ENCODE measurements at places on chromosomes 2 and 18.

- no peak for DNase-seq
Observed at GRCh38 chr18:10042492-10042891, 128.7 kb downstream of the VAPA start.

DNA sequence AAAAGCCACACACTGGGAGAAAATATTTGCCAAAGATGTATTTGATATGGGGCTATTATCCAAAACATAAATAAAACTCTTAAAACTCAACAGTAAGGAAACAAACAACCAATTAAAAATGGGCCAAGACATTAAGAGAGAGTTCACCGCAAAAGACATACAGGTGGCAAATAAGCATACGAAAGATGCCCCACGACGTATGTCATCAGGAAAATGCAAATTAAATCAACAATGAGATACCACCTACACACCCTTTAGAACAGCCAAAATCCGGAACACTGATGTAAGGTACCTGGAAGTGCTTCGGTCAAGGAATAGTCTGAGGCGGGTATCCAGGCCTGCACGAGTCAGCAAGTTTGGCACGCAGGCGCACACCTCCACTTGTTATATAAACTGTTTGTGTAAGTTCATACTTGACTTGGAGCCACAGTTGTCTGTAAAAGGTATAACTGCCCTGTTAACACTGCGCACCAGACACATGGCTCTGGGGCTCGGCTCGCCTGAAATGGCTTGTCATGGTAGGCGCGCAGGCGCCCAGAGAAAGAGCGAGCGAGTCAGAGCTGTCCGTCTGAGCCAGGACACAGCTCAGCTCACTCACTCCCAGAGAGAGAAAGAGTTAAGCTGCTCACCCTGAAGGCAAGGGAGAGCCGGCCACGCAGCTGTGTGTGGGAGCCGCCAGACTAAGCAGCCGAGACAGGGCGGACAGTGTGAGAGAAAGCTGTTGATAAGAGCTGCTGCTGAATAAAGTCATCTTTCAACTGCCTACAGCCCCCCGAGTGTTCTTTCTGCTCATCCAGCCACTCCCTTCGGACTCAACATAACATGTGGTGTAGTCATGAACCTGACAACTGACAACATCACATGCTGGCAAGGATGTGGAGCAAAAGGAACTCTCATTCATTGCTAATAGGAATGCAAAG, 87.3 kb downstream of the HNRNPLL start:
- DNase-seq: no peak

DNA sequence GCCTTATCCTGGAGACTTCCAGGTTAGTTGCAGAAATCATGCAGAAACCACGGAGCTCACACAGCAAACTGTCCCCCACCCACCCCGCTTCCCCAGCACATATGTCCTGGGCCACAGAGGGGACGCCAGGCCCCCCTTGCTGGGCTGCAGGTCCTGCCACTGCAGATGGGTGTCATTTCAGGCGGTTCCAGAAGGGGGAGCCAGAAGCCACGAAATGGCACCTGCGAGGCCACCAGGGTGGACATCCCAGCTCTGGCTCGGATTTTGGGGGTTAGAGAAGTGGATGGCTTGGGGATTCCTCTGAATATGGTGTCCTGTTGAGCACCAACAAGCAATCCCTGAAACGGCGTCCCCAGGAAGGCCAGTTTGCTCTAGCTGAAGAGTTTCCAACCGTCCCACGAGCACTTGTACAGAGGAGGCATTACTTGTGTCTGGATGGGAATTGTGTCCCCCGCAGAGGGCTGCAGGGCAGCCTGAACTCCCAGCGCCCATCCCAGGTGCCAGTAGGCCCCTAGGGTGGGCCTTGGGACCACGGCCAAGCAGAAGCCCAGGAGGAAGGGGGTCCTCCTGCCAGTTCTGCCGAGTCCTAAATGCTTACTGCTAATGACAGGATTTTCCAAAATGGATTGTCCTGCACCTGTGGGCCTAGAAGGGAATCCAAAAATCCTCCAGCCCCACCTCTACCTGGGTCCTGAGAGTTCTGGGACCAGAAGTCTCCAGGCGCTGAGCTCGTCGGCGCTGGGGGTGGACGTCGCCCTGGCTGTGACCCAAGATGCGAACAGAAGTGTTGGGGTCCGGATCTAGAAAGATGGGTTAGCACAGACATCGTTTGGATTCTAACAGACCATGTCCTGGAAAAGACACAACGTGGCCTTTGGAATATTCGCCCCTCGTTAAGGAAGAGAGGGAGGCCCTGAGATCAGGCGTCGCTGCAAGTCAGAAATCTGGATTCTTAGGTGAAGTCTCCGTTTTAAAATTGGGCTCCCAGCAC, 14.6 kb upstream of the NFATC1 start:
- no peak for DNase-seq

GRCh38 chr18:67672155-67672554, 155.6 kb upstream of the DSEL start:
- no peak for DNase-seq

DNA sequence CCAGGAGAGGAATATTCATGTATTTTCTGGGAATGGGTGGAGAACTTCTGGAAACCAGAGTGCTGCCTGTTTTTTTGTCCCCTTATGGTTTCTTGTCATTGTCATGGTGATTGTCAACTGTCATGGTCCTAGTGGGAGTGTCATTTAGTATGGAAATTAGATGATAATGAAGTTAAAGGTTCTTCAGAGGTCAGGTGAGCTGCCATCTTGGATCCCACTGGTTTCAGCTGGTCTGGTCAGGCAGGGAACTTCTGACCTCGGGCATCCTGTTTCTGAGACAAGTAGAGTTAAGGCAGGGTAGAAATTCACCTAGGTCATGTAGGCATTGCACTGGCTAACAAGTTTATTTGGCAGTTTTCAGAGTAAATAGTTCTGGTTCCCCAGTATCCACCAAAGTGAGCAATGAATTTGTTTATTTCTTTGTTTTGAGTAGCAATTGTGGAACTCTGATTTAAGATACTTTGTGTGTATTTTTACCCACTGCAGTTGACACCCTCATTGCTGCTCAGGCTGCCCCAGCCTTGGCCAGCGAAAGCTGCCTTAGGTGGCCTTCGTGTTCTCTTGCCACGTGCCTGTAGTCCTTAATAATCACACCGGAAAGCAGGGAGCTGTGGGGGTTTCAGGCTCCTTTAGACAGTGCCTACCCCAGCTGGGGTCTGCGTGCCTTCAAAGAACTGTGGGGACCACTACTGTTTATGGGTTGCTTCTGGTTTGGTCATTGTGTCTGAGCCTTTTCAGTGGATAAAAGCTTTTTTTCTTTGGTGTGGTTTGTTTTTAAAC, 48.7 kb downstream of the NCK2 start:
- no peak for DNase-seq

GRCh38 chr2:231383416-231384108, 11.9 kb upstream of the B3GNT7 start:
- DNase-seq: no peak

DNA sequence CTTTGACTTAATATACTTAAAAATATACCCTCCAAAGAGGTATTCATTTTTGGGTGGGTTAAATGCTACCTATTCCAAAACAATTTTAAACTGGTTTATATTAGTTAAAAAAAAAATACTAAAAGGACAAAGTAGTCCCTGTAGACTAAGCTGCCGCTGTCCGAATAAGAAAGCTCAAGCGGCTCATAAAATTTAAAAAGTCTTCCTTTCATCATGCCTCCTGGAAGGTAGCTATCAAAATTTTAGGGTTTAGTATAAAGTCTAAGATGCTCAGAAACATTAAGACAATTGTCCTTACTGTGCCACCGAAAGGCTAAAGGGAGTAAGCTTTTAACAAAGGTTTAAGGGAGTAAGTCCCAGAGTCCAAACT, 440 bp upstream of the UGGT1 start:
- no peak for DNase-seq

DNA sequence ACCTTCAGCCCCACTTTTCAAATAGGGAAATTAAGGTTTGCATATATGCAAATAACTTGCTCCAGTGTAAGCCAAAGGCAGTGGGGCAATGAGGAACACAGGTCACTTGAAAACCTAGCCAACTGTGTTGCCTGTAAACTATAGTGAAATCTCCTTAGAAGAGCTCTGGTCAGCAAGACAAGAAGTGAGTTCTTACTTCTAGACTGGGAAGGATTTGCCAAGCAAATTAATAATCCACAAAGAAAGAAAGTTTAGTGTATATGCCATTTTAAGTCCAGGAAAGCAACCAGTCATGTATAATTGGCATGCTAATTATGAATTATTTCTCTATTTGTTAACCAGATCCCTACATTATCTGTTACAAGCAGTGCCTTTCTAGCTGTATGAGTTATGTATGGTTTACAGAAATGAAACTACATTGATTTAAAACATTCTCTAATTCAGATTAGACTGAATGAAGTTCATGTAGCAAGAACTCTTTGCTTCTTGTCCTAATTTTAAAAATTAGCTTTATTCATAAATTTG, 129.9 kb downstream of the MTX2 start:
- no peak for DNase-seq

DNA sequence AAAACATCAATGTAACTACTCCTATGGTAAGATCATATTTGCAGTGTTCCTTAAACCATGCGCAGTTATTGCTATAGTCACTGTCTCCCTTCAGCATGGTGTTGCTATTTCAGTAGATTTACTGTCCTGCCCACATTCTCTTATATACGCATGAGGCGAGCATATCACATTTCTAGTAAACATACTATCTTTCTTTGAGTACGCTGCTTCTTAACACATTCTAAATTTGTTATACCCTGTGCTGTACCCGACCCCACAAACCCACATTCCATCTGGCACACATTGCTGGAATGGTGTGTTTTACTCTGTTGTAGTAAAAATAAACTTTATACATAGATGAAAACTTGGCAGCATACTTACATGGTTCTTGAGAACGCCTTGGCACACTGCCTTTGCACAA, 163.3 kb downstream of the QPCT start:
- DNase-seq: no peak

DNA sequence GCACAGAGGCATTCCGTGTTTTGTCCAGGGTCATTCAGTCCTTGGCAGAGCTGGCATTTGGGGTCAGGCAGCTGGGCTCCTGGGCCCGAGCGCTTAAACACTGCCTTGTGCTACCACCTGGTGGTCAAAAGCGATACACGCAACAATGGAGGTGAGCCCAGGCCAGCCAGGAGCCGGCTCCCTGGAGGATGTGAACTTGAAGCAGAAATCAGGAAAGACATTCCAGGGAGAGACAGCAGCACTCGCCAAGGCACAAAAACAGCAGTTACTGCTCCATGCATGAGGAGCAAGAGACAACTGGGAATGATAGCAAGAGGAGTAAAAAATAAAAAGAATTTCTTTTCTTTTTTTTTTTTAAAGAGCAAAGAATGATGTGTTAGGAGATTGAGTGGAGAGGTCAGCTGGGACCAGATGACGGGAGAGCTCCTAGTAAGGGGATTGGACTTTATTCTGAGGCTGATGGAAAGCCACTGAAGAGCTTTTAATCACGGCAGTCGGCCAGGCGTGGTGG, 20.7 kb downstream of the SCYGR8 start:
- no peak for DNase-seq

DNA sequence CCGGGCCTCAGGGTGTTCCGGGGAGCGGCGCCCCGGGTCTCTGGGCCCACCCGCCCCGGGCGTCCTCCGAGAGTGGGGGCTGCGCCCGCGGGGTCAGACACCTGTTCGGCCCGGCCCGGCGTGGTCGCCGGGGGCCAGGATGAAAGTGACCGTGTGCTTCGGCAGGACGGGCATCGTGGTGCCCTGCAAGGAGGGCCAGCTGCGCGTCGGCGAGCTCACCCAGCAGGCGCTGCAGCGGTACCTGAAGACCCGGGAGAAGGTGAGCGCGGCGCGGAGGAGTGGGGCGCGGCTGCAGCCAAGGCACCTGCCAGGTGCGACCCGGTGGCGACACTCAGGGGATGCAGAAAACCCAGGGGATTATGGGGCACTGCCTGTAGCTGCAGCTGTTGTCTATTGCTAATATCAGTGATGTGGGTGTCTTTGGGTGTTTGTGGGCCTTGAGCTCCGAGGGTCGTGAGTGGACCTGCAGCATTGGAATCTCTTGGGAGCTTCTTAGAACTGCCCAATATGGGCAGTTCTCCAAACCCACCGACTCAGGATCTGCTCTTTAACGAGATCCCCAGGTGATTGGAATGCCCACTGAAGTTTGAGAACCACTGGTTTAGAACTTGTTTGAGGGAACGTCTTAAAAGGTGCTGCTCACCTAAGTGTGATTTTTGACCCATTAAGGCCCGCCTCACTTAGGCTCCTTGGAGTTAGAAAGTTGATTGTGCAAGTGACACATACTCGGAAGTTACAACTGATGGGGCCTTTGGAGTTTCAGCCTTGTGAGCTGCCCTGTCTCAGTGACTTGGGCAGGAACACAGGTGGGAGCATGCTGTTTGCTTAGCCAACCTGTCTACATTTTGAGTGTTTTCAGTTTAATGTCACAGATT, 823 bp downstream of the PARD3B start:
- DNase-seq: no peak

GRCh38 chr2:219803294-219803693, 175.9 kb downstream of the SLC4A3 start:
- DNase-seq: no peak

DNA sequence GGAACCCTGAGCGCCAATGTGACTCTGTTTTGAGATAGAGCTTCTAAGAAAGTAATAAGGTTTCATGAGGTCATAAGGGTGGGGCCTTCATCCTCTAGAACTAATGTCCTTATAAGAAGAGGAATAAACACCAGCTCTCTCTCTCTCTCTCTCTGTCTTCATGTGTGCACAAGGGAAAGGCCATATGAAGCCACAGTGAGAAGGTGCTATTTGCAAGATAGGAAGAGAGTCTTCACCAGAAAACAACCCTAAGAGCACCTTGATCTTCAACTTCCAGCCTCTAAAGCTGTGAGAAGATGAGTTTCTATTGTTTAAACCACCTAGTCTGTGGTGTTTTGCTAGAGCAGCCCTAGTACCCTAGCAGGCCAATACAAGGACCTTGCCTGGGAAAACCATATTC, 55.8 kb downstream of the DOCK10 start:
- no peak for DNase-seq
